ENCODE measurements at places on chromosomes 12 and 14.
A peak's percentile ranks its signal among the peaks of the same experiment; 100 is the strongest.

DNA sequence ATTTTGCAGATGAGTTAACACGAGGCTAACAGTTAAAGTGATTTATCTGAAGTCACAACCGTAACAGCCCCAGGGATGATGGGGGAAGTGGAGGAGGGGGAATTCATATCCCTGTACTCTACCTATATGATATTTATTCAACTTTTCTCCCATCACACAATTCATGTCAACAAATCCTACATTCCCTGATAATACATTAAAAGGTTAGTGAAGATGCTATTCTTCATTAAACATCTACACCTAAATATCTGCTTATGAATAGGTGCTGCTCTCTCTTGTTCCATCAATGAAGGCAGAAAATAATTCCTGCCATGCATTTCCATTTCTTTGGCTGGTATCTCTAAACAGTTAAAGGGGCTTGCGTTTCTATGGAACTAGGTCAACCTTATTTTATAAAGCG is 6.8 kb downstream of the YBX3 start:
- no peak for DNase-seq

- DNase-seq: no peak
Observed at GRCh38 chr14:36928432-36928831, 244.0 kb downstream of the SLC25A21 start.

- peak; percentile 39 for DNase-seq
Observed at GRCh38 chr12:53336181-53336681, at the start of gene SP7. Gene SP7, minus strand, starts transcription at chr12:53336354. Its CDS starts 708 bp downstream, at chr12:53335646.

DNA sequence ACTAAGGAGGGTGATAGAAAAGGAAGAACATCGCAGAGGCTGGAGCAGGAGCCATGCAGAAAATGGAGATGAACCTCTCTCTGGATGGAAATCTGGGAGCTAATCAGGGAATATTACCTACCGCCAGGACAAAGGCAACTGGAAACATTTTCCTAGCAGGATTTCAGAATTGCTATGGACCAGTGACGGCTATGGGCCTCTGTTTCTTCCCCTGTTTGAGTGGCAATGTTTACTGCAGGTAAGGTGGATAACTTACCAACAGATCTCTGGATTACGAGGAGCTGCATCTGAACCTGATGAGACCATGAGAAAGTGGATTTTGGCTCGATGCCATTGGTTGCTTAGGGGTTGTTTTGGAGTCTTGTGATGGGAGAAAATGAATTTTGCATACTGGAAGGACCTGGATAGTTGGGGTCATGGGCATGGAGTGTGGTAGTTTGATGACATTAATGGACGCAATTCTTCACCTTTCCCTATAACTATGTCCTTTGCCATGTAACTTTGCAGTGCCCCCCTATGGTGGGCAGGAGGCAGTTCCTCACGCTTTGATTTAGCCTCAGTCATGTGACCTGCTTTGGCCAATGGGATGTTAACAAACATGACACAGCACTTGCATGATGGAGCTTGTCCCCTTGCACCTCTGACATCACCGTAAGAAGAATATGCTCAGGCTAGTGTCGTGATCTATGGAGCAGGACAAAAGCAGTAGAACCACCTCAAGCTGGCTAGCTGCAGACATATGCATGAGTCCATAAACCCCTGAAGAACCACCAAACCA is 51.1 kb downstream of the CALM1 start:
- no peak for DNase-seq

GRCh38 chr14:31480156-31480555 is 7.7 kb downstream of the GPR33 start:
- DNase-seq: no peak

GRCh38 chr14:99737451-99737951 is 53.4 kb downstream of the CYP46A1 start:
- DNase-seq: no peak

GRCh38 chr14:60648934-60649874 is at the start of gene SIX1:
Gene SIX1, minus strand, starts transcription at chr14:60649477. Its CDS starts 288 bp downstream, at chr14:60649189.
- peak; percentile 33 for DNase-seq

DNA sequence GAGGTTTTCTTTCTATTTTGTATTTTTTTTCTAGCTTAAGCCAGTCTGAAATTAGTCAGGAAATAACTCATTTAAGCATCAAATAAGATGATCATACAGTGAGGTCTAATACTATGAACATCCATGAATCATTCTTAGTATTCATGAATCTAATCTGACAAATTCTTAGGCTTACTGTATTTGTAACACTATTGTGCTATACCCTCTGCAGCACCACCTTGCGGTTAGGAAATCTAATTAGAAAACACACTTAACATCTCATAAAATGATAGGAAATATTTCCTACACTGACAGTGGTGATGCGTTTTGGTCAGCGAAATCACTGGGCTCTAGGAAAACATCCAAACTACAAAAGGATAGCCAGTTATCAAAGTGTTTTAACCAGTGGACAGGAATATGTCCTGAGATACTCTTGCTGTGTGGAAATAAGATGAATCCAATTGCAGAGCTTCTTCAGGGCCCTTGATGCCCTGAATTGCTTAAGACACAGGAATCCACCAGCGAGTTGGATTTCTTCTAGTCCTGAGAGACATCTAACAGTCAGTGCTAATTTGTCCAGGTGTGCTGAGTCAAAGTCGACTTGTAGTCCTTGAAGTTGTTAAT is 109.3 kb upstream of the MYF6 start:
- DNase-seq: no peak

DNA sequence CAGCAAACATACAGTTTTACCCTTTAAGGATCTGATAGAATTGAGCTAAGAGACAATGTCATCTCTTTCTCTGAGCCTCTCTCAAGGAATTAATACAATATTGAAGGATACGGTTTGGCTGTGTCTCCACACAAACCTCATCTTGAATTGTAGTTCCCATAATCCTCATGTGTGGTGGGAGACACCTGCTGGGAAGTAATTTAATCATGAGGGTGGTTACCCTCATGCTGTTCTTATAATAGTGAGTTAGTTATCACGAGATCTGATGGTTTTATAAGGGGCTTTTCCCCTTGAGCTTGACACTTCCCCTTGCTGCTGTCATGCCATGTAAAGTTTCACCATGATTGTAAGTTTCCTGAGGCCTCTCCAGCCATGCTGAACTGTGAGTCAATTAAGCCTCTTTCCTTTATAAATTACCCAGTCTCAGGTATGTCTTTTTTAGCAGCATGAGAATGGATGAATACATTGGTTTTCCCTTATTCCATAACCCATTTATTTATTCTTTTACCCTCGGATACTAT is 47.6 kb downstream of the TMEM30B start:
- DNase-seq: no peak

GRCh38 chr14:55976219-55976618 is 142.0 kb upstream of the PELI2 start:
- no peak for DNase-seq

- no peak for DNase-seq
Observed at GRCh38 chr12:46900734-46901463, 75.1 kb upstream of the SLC38A4 start.

DNA sequence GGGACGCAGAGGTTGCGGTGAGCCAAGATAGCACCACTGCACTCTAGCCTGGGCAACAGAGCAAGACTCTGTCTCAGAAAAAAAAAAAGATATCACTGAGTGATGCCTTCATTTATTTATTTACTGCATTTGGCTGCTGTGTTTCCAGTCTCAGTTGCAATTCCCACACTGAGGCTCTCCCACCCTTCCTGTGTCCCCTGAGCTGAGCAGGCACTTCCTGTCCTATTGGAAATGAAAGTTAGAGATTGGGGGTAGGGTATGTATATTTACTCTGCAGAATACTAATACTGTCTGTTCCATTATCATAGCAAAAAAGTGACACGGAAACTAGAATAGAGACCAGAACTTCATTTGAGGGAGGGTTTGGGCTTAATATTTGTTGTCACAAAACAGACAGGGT is 1.6 kb upstream of the RBMS2 start:
- DNase-seq: no peak

DNA sequence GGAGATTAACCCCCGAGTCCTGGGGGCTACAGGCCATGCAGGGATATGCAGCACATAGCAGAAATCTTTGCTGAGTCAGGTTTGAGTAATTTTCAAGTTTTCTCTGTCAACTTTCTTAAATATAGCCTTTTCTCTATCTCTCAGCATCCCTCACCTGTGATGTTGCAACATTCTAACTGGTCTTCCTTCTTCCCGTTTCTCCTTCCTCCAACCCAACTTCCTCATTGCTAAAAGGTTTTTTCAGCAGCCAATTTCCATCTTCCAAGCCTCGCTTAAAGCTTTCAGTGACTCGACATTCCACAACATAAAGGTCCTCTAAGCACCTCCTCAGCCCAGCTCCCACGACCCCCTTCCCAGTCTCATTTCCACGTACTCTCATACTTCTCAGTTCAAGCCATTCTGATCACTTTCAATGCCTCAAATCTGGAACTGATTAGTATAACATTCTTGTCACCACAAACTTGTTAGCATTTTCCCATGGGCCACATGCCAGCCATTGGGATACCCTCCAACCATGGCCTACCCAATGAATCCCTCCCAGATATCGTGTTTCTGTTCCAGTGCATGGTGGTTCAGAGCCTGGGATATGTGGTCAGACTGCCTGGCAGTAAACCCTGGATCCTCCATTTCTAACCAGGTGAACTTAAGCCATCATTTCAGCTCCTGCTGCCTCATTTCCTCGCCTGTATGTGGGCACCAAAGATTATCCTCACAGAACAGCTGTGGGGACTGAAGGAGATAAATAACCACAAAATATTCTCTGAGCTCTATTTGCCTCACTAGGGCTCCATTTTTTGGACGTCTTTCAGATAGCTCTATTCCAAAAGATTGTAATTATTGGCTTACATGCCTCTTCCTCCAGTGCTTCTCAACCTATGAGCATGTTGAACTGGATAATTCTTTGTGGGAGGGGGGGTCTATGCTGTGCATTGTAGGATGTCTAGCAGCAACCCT is 65.8 kb downstream of the KCNK10 start:
- no peak for DNase-seq

DNA sequence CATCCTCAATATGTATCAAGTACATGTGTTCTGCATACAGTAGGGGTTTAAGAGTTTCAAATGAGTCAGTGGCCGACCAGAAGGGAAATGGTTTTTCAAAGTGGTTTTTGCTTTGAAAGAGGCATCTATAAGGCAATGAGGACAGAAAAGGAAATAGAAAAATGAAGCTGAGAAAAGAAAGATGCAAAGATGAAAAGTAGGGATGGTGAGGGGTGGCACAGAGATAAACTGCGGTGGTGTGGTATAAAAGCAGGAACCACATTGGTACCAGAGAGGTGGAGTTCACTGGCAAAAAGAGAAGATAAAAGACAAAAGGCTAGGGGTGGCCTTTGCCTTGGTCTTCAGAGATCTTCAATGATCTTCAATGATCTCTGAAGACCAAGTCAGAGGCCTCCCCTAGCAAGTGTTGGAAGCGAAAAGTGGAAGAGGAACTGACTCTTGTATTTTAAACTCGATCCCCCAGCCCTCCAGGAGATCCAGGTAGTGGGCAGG is 144.0 kb upstream of the KRR1 start:
- DNase-seq: no peak

GRCh38 chr14:50964683-50965390 is 20.6 kb upstream of the PYGL start:
- DNase-seq: no peak

DNA sequence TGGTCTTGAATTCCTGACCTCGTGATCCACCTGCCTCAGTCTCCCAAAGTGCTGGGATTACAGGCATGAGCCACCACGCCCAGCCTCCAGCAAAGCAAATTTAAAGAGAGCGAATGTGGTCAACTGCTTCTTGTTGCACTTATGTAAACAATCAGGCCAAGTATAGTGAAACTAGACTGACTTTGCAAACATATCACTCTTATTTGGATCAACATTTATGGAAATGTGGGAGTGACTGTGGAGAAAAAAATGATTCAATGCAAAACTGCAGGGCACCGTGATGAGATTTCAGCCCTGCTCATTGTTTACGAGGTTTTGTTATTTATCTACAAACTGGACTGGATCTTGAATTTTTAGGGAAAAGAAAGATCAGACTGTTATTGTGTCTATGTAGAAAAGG is 28.1 kb downstream of the TMEM121 start:
- DNase-seq: no peak

GRCh38 chr12:101173197-101173749 is 36.8 kb downstream of the SLC5A8 start:
- DNase-seq: no peak

- no peak for DNase-seq
Observed at GRCh38 chr12:47868552-47869031, 36.2 kb downstream of the VDR start.

DNA sequence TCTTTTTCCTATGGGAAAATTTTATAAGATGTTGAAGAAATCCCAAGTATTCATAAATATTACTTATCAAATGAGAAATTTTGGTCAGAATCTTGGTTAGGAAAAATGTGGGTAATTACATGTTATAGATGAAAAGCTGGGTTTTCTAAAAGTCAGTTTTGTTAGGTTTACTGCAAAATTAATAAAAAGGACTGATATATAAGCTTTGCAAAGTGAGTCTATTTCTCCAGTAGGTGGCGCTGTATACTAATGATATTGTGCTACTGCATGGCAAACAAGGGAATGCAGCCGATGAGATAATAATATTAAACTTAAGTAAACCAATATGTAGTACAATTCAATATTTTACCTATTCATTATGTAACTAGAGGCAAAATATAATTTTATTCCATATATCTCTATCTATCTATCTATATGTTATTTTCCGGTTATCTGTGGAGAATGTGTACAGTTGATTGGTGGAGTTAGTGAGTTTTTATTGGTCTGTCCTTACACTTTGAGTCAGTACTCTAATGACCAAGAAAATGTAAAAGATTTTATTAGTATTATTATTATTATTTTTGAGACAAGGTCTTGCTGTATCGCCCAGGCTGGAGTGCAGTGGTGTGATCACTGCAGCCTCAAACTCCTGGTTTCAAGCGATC is 32.9 kb downstream of the MIPOL1 start:
- peak; percentile 60 for DNase-seq

GRCh38 chr14:76827696-76828296 is 1.6 kb downstream of the LRRC74A start:
- no peak for DNase-seq

- DNase-seq: no peak
Observed at GRCh38 chr12:23446746-23447145, 502.7 kb downstream of the SOX5 start.

DNA sequence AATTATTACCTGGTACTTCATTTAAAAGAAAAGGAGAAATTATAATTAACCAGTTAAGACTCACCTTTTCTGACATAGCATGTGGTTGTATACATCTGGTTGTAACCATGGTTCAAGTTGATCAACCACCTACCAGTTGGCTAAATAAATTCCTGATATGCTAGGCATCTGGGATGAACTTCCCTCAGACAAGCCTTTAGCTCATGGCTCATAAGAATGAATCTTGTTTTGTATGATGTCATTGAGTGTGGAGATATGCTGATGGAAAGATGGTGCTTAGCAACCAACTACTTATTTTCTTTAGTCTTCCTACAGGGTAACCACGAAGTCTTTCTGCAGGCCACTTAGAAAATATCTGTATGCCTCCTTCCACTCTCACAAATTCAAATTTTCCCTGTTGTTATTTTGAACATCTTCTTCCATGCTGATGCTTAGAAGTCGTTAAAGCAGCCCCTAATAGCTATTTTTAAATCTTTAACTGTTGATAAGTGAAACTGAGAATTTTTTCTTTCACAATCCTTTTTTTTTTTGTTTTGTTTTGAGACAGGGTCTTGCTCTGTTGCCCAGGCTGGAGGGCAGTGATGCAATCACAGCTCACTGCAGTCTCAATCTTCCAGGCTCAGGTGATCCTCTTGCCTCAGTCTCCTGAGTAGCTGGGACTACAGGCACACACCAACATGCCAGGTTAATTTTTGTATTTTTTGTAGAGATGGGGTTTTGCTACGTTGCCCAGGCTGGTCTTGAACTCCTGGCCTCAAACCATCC is 51.9 kb upstream of the PTHLH start:
- no peak for DNase-seq
